ENCODE measurements at places on chromosomes 1 and 21. TPM values are rescaled to one million over a fixed set of nuclear protein-coding genes. Genes with fewer than 3 reads are reported as not detected.

- no peak for DNase-seq
Observed at GRCh38 chr1:57721001-57721400, 297.1 kb upstream of the DAB1 start.

GRCh38 chr1:106747232-106747631 is 309.2 kb upstream of the PRMT6 start:
- DNase-seq, result no peak

- no peak for DNase-seq
Observed at GRCh38 chr1:2529784-2530512, at the start of gene HES5. TSS of gene HES5 (minus strand) at chr1:2530263. CDS start at chr1:2530164, 99 bp downstream.

DNA sequence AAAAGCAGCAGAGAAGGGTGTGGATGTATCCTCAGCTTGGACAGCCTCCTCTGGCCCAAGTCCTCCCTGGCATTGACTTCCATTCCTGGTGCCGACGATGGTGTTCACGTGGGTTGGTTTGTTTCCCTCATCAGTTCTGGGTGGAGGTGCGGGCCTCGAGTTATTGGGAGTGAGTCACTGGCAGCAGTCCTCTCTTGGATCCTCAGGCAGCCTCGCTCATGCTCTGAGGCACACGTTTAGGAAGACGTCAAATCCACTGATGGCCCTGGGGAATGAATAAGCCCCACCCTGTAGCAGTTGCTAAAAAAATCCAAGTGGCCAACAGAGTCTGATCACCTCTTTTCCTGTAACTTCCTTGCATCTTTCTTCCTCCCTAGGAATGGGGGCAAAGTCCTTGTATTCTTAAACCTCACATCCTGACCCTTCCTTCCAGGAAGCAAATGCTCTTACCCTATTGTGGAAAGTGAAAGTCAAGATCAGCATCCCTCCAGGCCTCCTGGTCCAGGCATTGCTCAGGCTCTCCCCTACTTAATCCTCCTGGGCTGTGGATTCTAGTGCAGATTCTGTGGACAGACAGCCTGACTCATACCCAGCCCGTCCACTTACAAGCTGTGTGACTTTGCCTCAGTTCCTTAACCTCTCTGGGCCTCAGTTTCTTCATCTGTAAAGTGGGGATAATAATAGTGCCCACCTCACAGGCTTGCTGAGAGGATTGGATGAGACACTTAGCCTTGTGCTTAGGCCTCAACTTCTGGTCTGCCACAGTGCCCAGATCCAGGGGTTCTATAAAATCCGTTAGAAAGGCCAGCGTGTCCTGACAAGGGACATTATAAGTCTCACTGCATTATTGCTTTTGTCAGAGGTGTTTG is 111.1 kb downstream of the TLR5 start:
- DNase-seq, result no peak

Gene CNIH4
- total RNA-seq, result 73.1 TPM

Gene GCSAML
- not detected for total RNA-seq

GRCh38 chr1:47758341-47759250 is 238.6 kb downstream of the TRABD2B start:
- DNase-seq, result no peak

- DNase-seq, result no peak
Observed at GRCh38 chr1:68166348-68166747, 66.0 kb downstream of the WLS start.

DNA sequence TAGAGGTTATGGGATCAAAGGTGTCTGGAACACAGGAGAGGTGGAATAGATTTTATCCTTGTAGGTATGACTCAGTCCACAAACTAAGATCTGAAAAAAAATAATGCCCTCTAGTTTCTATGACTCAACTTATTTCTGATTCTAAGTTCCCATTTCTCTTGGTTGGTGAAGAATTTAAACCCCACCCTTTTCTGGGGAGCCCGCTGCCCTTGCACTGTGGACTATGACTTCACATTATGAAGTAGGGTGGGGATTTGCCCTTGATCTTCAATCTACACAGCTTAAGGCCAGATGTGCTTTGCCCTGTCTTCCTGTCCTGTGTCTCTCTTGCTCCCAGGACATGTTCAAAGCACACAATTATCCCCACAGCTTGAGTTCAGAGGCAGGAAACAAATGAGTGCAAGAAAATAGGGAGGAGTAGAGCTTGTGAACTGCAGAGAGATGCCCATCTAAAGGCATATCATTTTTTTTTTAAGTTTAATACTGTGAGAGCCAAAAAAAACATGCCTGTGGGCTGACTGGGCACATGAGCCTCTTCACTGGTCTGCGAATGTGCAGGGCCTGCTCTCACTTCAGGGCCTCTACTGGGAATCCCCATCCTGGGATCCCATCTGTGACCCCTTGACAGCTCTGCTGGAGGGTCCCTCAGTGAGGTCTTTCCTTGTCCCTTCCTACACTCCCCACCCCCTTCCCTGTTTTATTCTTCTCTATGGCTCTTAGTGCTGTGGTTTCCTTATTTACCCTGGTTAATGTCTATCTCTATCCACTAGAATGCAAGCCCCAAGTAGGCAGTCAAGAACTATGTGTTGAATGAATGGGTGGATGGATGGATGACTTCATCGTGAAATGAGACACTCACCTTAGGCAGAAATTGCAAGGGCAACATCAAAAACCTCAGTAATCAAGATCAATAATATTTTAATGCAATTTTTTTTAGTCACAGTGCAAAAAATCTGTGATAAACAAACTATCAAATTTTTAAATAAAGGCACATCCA is 61.5 kb downstream of the CD58 start:
- DNase-seq, result peak; percentile 84

Gene CFAP74
- total RNA-seq, result not detected

- no peak for DNase-seq
Observed at GRCh38 chr1:41615981-41616380, 131.5 kb upstream of the EDN2 start.

Gene ST6GALNAC3
- total RNA-seq, result 0.56 TPM

DNA sequence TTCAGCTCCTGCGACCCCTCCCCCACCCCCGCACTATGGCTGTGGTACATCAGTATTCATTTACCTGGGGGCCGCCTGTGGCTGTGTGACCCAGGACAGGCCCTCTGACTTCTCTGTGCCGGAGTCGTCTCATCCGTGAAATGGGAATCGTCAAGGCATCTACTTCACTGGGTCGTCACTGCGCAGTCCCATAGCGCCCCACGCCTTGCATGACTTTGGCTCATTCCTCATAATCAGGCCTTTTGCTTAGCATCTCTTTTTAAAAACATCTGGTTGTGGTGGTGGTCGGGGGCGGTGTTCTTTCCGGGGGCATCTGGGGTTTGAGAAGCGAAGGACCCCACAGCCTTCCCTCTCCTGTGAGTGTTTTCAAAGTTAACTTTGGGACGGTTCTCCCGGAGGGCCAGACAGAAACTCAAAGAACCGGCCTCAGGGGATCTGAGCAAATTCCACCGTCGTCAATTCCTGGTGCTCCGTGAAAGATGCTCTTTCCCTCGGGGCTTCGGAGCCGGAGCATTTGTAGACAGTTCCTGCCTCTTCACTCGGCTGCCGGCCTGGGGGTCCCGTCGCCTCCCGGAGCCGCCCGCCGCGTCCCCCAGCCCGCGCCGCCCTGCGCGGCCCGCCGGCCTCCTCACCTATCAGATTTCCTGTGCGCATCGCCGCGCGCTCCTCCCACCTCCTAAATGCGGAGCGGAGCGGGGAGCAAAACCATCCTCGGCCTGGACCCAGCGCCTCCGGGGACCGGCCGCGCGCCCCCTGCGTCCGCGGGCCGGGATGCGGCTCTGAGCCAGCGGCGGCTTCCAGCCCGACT is at the start of gene B3GALT5:
Gene B3GALT5 (plus strand): TSS at position 708 of the 808 bp plus-strand sequence. CDS start 47,620 bp downstream, outside the sequence.
- DNase-seq, result no peak

DNA sequence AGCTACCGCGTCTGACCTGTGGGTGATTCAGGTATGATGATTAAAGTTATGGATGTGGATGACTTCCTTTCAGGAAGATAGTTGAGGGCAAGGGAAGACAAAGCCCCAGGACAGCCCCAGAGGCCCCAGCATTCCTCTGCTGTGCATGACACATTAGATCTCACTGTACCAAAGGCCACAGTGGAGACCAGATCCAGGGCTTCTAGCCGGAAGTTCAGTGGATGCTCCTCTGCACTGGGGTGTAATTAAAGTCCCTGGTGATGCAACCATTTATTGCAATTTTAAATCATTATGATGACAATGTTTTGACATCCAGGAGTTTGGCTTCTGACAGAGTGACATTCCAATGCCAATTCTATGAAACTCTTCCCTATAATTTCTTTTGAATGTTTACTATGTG is 5.0 kb downstream of the C4BPA start:
- DNase-seq, result no peak

DNA sequence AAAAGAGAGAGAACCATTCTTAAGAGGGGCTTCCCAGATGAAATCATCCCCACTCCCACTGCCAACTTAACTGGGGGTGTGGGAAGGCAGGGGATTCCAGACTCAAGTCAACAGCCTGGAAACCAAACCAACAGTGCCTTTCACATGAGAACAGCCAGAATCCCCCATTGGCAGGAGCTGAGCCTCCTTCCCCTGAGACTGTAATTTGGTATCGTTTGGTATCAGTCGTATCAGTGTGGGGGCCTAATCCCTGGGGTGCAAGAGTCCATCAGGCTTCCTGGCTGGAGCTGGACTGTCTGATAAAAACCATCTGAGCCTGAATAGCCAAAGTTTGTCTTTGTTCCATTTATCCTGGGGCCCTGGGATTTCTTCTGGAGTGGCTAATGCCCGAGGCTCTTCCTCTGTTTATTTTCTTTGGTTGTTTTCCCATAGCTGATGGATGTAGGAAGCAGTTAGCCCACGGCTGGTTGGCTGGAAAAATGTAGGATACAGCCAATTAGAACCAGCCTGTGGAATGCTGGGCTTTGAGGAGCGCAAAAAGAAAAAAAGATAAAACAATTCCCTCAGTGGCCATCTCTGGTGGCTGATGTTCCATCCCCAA is 84.6 kb downstream of the LAMC2 start:
- DNase-seq, result peak; percentile 96

Gene ATP6V1G3
- not detected for total RNA-seq

Gene TIAM1
- 9.2 TPM for total RNA-seq

Gene MROH7
- total RNA-seq, result not detected

GRCh38 chr1:150061632-150062101 is 5.9 kb upstream of the VPS45 start:
- DNase-seq, result peak; percentile 97

DNA sequence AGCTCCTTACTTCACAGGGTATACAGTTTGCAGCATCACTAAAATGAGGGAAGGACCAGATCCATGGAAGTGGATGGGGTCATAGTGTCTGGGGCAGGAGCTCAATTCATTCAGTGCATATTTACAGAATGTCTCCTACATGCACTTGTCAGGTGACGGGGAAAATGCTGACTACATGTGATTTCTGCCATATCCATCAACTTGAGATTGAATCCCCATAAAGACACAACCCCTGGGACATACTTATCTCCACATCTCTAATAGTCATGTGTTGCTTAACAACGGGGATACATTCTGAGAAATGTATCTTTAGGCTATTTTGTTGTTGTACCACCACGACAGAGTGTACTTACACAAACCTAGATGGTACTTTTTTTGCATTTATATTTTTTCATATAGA is 12.0 kb downstream of the RWDD2B start:
- DNase-seq, result no peak

DNA sequence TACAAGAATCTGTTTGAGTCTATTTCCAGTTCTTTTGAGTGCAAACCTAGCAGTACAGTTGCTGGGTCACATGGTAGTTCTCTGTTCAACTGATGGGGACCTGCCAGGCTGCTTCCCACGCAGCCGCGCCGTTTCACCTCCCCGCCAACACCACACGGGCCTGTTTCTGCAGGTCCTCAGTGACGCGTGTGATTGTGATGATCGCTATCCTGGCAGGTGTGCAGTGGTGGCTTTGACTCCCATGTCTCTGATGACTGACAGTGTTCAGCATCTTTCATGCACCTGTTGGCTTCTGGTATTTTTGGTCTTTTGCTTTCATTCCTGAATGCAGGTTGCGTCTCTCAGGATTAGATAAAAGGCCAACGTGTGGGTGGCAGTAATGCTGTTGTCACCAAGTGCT is 41.6 kb downstream of the FAAP20 start:
- DNase-seq, result no peak

- no peak for DNase-seq
Observed at GRCh38 chr1:99814373-99814900, 35.7 kb upstream of the AGL start.

GRCh38 chr1:226884116-226884625 is 13.8 kb downstream of the PSEN2 start:
- DNase-seq, result peak; percentile 7

- DNase-seq, result peak; percentile 19
Observed at GRCh38 chr1:170836141-170836540, 99.2 kb upstream of the MROH9 start.

- DNase-seq, result no peak
Observed at GRCh38 chr1:13663969-13664368, 36.0 kb upstream of the PRDM2 start.

- DNase-seq, result no peak
Observed at GRCh38 chr1:62903522-62903921, 119.6 kb downstream of the ATG4C start.

Gene ATAD3C
- total RNA-seq, result not detected

- DNase-seq, result peak; percentile 34
Observed at GRCh38 chr1:166811691-166812090, 27.6 kb upstream of the POGK start.

DNA sequence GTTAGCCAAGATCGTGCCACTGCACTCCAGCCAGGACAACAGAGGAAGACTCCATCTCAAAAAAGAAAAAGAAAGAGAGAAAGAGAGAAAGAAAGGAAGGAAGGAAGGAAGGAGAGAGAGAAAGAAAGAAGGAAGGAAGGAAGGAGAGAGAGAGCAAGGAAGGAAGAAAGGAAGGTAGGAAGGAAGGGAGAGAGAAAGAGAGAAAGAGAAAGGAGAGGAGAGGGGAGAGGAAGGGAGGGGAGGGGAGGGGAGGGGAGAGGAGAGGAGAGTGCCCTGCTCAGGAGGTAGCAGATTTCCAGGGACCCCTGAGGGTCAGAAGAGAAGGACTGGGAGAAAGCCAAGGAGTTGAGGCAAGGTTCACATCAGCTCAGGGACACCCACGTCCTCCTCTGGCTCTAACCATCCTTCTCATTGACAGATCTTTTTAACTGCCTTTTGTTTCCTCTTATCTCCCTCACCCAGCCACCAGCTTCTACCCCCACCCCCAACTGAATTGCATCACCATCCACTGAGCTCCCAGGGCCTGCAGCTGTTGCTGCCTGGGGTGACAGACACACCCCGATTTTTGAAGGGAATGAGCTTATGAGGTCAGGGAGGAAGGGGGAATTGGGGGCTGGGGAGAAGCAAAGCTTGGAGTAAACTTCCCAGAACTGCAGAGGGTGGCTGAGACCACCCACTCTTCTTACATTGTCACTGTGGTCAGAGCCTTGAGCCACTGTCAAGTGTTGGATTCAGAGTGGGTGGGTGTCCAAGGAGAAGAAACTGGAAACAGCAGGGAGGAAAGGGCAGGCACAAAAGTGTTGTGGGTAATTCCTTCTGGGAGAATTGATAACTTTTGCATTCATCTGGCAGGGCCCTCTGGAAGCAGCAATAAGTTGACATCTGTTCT is 91.6 kb downstream of the GLUL start:
- DNase-seq, result no peak

Data from IMR-90 (cell line).